Kidney epithelial cell (primary cell): ENCODE measurements at places on chromosomes 1 and 21.

DNA sequence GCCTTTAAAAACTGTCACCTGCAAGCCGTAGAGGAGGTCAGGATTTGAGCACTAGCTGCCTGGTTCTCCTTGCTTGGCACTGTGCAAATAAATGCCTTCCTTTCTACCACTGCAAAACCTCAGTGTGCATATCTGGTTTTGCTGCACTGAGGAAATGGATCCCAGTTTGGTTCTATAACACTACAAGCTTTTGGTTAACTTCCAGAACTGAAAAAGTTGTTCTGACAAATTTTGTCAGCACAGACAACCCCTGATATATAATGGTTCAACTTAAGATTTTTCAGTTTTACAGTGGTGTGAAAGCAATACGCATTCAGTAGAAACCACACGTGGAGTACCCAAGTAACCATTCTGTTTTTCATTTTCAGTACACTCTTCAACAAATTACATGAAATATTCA is 29.8 kb upstream of the GALNT2 start:
- no peak for DNase-seq

GRCh38 chr21:38679534-38679933 is 126.2 kb upstream of the ETS2 start:
- DNase-seq, result peak; percentile 25

DNA sequence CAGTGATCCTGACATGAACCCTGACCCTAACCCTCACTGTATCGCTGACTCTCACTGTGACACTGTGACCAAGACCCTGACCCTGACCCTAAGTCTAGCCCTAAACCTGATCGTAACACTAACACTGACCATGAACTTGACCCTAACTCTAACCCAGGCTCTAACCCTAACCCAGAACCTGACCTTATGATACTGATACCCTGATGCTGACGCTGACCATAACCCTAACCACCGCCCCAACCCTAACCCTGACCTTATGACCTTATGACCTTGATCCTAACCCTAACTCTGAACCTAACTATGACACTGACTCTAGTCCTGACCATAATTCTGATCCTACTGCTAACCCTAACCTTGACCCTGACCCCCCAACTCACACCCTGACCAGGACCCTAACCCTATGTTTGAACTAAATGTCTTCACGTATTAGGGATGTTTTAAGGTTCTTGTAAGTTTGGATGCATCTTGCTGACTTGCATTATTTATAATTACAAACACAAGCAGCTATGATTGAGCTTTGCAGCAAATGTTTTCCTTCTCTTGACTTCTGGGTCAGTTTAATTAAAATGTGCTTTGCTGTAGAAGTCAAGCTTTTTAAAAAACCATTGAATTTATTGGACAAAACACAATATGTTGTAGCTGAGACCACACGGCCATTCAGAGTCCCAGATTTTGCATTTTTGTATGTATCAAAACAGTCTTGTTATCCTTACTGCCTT is 23.9 kb upstream of the PRSS38 start:
- DNase-seq, result no peak

GRCh38 chr21:29250636-29251035 is 48.1 kb upstream of the BACH1 start:
- no peak for DNase-seq

GRCh38 chr21:38597421-38597820 is 99.1 kb upstream of the ERG start:
- DNase-seq, result no peak

DNA sequence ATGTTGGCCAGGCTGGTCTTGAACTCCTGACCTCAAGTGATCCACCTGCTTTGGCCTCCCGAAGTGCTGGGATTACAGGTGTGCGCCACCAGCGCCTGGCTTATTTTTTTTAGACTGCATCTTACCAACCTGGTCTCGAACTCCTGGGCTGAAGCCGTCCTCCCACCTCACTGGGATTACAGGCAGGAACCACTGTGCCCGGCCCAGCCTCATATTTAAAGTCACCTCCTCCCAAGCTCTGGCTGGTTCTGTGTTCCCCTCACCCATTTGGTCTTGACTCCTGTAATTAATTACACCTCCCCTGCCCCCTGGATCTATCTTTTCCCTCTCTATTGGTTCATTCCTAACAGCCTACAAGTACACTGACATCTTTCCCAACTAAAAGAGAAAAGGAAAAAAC is 1.7 kb upstream of the EXOSC10 start:
- DNase-seq, result no peak

GRCh38 chr1:225321784-225322183 is 106.1 kb downstream of the LBR start:
- no peak for DNase-seq

- DNase-seq, result no peak
These were observed 31.2 kb downstream of the BATF3 start for GRCh38 chr1:212668477-212668876.

DNA sequence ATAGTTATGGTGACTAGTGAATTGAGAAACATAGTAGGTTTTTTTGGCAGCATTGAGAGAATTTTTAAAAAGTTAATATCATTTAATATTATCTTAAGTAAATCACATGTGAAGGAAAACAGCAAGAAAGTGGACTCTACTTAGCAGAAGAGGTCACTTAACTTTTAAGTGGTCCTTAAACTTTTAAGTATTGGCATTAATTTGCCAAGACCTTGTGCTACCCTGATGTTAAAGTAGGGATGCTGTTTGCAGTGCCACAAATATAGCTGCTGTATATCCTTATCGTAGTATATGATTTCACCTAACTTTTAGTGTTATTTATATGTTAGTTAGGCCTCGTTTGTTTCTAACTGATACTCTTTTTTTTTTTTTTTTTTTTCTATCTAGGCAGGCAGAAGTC is 40.2 kb downstream of the SMG7 start:
- DNase-seq, result no peak
